Fibroblast of lung (primary cell): ENCODE measurements at places on chromosomes 11 and 22. TPM values are rescaled to one million over a fixed set of nuclear protein-coding genes. Genes with fewer than 3 reads are reported as not detected.

GRCh38 chr11:69352715-69353319 lies 58.9 kb downstream of the MYEOV start:
- no peaks in the 10 kb centered on the region for H3K36me3 ChIP-seq
- no peak overlapping the region for H3K4me3 ChIP-seq
- peak overlapping the region; percentile 82 for H3K27ac ChIP-seq
- H3K27me3 ChIP-seq, result no peaks in the 10 kb centered on the region
- DNase-seq, result peak; percentile 98

- peak; percentile 89 for DNase-seq
- H3K27ac ChIP-seq, result no peak overlapping the region
- peaks cover 6% of the 10 kb centered on the region for H3K27me3 ChIP-seq
- H3K4me3 ChIP-seq, result no peak overlapping the region
- H3K4me1 ChIP-seq, result peaks cover 3% of the 10 kb centered on the region
Observed at GRCh38 chr11:121575250-121575962, 122.6 kb upstream of the SORL1-AS1 start.

DNA sequence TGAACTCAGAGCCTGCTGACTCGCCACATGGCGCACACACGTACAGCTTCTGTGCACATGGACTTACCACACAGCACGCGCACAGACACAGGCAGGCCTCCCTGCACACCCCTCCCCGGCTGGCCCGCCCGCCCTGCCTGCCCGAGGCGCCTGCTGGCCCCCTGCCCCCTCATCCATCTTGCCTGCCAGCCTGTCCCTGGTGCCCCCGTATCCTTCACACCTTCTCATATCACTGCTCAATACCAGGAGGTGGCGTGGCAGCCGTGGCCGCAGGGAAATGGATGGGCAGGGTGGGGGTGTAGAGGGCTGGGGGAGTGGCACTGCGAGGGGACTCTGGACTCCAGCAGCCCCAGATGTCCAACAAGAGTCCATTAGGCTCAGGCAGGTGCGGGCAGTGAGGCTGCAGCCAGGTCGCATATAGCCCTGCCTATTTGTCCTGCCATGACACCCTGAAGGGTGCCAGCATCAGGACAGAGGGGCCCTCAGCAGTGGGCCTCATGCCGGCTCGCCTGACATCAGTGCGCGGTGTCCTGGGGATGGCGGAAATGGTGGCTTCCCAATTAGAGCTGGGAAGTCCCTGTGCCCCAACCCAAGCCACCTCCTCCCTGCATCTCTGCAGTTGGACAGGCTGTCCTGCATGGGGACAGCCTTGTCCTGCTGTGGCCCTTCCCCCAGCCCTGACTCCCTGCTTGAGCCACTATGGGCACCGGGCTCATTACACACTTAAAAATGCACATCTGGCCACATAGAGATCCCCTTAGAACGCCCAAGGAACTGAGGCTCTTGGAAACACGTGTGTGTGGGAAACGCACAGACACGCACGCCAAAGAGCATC lies 2.0 kb upstream of the TBX10 start:
- H3K4me3 ChIP-seq, result no peak overlapping the region
- no peak overlapping the region for H3K27ac ChIP-seq

- no peak overlapping the region for H3K27ac ChIP-seq
- H3K27me3 ChIP-seq, result no peaks in the 10 kb centered on the region
- no peak for DNase-seq
- no peaks in the 10 kb centered on the region for H3K36me3 ChIP-seq
- peaks cover 5% of the 10 kb centered on the region for H3K4me1 ChIP-seq
Observed at GRCh38 chr11:121844016-121844415, 272.0 kb downstream of the BLID start.

DNA sequence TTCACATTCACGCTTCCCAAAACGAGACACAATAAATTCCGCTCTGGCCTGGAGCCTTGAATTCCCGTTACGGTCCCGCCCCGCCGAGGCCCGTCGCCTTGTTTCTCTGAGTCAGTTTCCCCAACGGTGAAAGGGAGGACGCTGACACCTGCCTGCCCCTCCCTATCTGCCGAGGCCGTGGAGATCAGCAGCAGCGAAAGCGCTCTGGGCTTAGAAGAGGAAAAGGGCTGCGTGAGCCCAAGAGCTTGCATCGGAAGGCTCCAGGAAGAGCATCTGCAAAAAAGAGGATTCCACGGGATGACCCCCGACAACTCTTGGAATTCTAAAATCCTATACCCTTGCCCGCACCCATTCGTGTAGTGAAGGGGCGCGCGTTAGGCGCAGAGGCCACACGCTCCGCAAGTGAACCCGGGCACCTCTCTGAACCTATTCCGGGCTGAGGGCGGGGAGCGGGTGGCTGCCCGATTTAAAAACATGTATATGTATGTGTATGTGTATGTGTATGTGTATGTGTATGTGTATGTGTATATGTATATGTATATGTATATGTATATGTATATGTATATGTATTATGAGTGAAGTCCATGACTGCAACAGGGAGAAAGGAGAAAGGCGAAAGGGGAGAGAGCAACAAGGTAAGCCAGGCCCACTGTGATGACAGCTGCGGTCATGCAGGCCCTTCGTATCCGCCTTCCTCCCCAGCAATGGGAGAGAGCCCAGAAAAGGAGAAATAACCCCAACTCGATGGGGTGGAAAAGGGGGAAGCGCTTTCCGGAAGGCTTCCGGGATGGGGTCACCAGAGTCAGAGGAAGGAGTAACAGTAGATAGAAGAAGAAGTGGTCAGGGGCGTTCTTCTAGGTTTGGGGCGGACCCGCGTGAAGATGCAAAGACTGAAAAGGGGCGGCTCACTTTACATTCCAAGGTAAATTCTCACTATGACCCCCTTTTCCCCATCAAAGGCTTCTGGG lies 948 bp upstream of the MRTFA start:
- no peak for DNase-seq
- no peaks in the 10 kb centered on the region for H3K27me3 ChIP-seq
- H3K27ac ChIP-seq, result peak overlapping the region; percentile 94
- no peaks in the 10 kb centered on the region for H3K36me3 ChIP-seq
- H3K4me1 ChIP-seq, result peaks cover 5% of the 10 kb centered on the region

DNA sequence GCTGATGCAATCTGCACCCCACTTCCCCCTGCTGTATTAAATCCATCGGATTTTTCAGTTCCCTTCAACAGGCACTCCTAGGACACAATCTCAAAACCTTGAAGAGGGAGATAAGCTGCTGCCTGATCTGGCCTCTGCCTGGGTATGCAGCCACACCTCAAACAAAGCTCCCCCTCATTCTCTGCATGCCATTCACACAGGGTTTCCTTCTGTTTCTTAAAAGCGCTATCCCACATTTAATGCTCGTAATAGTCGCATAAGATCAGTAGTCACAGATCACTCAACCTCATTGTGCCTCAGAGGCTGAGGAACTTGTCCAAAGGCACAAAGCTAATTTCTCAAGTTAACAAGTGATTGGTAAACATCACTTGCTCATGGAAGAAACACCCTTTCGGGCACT lies 34.0 kb downstream of the UQCR10 start:
- H3K27me3 ChIP-seq, result no peaks in the 10 kb centered on the region
- no peak overlapping the region for H3K27ac ChIP-seq
- no peak overlapping the region for H3K4me3 ChIP-seq
- no peak for DNase-seq
- peaks cover 28% of the 10 kb centered on the region for H3K36me3 ChIP-seq

- no peak overlapping the region for H3K27ac ChIP-seq
- H3K4me3 ChIP-seq, result no peak overlapping the region
- DNase-seq, result peak; percentile 86
- no peaks in the 10 kb centered on the region for H3K4me1 ChIP-seq
Observed at GRCh38 chr11:106706355-106706754, 311.9 kb downstream of the GUCY1A2 start.

GRCh38 chr11:4049006-4049405 lies 45.6 kb upstream of the RRM1 start:
- H3K27ac ChIP-seq, result no peak overlapping the region
- no peak overlapping the region for H3K4me3 ChIP-seq
- H3K36me3 ChIP-seq, result no peaks in the 10 kb centered on the region
- H3K27me3 ChIP-seq, result no peaks in the 10 kb centered on the region
- no peaks in the 10 kb centered on the region for H3K4me1 ChIP-seq

GRCh38 chr11:63847363-63847762 lies 8.5 kb downstream of the MARK2 start:
- peaks cover 13% of the 10 kb centered on the region for H3K4me1 ChIP-seq
- H3K4me3 ChIP-seq, result no peak overlapping the region
- H3K36me3 ChIP-seq, result no peaks in the 10 kb centered on the region

Gene TTC38
- 17.6 and 34.3 TPM in 2 replicates for polyA plus RNA-seq

Gene PELI3
- polyA plus RNA-seq, result 5.0 and 5.1 TPM in 2 replicates

Gene GGT5
- polyA plus RNA-seq, result 2.0 and 9.1 TPM in 2 replicates

Gene ANKK1
- not detected in 2 replicates for polyA plus RNA-seq

Gene OR51B2
- not detected in 2 replicates for polyA plus RNA-seq

Gene KDM4D
- polyA plus RNA-seq, result 0.94 and 1.4 TPM in 2 replicates
